ENCODE measurements at places on chromosomes 5 and 9.

- DNase-seq = peak; percentile 21
These were observed 29.2 kb upstream of the IL31RA start for GRCh38 chr5:55821731-55822512.

GRCh38 chr5:1748271-1748670 lies 51.4 kb downstream of the MRPL36 start:
- peak; percentile 2 for DNase-seq

DNA sequence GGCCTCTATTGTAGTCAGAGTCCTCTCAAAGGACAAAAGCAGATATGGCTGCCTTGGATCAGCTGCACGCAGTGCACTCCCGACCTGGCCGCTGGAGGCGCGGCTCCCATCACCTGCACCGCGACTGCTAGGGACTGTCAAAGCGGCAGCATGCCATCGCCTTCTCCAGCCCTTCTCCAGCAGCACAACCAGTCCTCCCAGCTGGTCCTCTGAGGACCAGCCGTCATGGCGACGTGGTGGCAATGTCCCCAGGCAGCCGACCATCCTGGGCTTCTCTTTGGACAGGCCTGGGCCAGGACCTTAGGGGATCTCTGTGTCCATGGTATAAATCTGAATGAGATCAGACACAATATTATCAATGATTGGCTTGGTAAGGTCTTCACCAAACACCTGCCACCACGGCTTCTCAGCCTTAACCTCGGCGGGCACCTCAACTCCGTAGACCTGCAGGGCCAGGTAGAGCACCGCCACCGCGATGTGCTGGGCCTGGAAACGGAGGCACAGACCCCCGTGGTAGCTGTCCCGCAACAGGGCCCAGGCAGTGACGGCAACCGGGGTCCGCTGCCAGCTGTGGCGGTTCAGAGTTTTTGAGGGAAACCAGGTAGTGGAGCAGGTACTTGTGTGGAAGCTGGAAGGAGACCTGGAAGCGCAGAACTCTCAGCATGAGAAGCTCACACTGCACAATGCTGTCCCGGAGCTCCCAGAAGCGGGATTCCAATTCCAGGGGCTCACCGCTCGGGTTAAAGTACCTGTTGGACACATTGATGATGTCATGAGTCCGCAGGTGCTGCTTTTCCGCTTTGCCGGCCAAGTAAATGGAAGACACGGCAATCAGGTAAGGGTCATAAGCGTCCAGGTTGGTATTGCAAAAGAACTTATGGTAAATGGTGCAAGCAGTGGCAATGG lies 8.5 kb downstream of the DUSP1 start:
- DNase-seq = no peak

GRCh38 chr5:83889971-83890745 lies 169.5 kb upstream of the HAPLN1 start:
- DNase-seq = no peak

GRCh38 chr5:151480384-151481293 lies 33.2 kb downstream of the SLC36A1 start:
- DNase-seq = no peak

- no peak for DNase-seq
These were observed 152.9 kb downstream of the NIPBL start for GRCh38 chr5:37029436-37029835.

DNA sequence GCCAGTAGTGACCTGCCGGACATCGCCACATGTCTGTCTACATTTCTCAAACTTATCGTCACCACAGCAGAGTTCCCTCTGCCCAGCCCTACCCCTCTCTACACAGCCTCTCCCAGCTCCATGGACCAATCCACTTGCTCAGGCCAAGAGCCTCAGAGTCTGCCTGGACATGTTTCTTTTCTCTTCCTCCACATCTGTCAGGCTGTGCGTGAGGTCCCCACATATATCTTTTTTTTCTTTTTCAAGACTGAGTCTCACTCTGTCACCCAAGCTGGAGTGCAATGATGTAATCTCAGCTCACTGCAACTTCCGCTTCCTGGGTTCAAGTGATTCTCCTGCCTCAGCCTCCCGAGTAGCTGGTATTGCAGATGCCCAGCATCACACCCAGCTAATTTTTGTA lies 62.7 kb upstream of the GGTA1 start:
- DNase-seq = no peak

DNA sequence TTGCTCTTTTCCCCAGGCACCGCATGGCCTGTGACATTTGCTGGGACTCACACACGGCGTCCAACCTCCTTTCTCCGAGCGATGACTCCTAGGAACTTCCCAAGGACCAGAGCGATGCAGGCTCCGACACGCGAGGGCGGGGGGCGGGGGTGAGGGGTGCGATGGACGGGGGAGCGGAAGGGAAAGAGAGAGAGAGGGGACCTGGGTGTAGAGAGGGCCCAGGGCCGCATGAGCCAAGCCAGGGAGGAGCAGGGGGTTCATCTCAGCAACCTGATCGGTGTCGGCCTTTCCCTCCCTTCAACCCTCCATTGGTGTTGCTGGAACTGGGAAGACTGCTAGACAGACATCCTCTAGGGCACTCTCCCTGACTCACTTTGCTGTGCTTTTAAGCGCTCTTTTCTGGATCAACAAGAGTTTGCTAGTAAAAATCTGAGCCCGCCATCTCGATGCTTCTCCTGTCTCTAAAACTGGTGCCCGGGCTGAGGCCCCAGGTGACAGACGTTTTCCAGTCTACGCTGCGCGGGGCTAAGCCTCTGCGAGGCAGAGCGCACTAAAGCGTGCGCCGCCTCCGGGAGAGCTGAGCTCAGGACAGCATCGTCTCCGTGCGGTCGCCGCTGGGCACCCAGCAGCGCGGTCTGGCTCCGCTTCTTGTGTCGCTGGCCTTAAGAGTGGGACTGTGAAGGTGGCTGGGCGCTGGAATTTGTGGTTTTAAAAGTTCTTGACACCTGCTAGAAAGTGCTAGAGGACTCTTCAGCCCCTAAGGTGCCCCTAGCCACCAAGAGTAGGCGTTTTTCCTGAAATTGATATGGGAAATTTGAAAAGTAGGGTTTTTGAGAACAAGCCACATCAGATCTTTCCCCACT lies 1.0 kb upstream of the TSLP start:
- DNase-seq = peak; percentile 53

DNA sequence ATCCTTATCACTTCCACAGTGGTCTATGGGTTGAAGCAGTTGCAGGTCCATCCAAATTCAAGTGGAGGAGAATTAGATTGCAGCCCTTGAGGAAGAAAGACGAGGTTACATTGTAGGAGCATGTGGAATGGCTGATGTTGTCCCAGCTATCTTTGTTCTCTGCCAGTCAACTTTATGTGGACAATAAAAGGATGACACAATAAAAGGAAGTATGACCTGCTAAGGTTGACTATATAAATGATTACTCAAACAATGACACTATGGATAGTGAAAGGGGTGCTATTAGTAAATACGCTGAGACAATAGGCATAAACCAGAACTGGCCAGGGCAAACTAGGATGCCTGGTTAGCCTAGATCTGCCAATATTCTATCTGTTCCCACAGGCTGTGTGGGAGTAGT lies 12.8 kb upstream of the ZNF618 start:
- no peak for DNase-seq

DNA sequence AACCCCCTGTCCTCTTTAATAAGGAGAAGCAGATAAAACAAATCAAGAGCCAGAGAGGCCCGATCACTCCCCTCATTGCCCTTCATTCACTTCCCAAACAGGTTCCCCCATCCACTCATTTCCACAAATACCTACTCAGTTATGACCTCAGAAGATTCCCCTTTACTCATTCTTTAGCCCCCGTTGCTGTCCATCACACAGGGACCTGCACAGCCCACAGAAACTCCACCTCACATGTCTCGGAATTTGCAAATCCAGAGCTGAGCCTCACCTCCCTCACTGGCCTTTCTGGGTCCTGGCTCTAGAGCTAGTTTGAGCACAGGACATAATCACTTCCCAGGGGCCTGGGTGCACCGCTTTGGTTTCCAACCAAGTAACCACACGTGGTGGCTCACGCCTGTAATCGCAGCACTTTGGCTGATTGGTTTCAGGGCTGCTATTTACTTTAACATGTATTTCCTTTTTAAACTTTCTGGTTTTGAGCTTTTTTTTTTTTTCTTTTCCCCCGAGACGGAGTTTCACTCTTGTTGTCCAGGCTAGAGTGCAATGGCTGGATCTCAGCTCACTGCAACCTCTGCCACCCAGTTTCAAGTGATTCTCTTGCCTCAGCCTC lies 17.8 kb downstream of the ATP6V0E1 start:
- DNase-seq = no peak

DNA sequence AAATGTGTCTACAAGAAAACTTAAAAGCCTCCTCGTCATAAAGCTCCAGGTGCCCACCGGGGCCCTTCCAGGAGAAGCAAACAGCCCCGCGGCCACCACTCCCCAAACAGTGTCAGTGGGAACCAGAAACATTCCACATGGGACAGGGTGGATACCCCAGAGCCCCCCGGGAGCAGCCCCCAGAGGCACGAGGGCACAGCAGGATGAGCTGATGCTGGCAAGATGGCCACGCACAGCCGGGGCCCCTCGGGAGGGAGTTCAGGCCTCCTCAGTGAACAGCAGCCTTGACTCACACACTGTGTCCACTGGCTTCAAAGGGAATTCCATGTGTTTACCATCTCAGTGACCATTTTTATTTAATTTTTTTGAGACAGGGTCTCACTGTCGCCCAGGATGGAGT lies 10.5 kb downstream of the EXD3 start:
- no peak for DNase-seq

DNA sequence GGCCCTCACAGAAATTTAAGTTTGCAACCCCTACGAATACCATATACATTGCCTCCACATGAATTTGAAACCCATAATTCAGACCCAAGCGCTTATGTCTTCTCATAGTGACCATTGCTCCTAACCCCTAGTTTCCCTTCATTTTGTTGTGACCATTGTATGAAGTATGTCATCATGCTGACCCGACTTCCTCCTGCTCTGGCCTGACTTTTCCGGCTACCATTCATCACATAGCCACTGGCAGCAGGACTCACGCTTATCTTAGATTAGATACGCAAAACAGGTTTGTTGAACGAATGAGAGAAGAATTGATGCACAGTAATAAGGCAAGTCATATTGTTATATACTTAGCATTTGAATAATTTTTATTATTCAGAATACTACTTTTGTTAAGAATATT lies 345.4 kb downstream of the FBXL17 start:
- no peak for DNase-seq

DNA sequence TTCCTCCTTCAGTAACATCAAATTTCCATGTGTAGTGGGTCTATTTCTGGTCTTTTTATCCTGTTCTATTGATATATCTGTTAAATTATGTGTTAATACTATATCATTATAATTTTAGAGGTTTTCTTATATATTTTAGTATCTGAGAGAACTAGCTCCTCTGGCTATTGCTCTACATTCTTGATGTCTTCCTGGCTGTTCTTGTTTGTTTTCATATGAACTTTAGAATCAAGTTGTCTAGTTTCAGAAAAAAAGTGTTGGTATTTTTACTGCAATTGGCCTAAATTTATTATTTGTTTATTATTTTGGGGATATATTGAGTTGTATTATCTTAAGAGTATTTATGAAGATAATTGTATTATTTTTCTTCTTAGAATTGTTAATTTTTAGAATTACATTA lies 128.0 kb upstream of the ZNF618 start:
- DNase-seq = no peak

GRCh38 chr5:124065508-124065907 lies 553.5 kb downstream of the CSNK1G3 start:
- no peak for DNase-seq

- DNase-seq = no peak
These were observed 107.3 kb upstream of the PRLR start for GRCh38 chr5:35337340-35338156.

- no peak for DNase-seq
These were observed 95.4 kb downstream of the SLC44A1 start for GRCh38 chr9:105339849-105340248.

DNA sequence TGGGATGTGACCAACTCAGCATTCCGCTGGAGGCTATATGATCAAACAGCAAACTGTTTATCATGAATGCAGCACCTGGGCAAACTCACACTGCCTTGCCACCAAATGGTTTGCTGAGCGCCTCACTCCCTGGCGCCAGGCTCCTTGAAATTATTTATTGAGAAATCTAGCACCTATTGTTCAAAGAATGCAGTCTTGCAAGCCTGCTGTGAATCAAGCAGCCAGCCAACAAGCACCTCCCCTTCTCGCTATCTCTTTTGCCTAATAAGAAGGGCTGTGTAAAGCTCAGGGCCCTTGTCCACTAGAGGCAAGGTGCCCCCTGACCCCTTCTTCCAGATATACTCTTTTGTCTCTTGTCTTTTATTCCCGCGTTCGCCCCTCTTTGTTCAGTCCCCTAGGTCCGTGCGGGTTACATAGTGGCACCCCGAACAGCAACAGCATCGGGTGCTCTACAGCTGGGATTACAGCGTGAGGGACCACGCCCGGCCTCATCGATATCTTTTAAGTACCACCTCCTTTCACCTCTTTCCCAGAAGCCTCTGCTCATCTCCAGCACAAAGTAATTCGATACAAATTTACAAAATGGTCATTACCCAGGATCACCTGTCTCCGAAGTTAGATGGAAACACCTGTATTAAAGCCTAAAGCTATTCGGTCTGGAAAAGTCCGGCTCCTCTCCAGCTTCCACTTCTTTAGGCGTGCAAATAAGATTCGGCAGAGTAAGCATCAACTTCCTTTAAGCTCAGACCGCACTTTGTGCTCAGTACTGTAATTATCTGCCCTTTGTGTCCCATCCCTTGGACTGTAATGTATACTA lies 896 bp downstream of the RIGI start:
- DNase-seq = no peak

- no peak for DNase-seq
These were observed 25.8 kb downstream of the LYSMD3 start for GRCh38 chr5:90503596-90503995.

GRCh38 chr9:137029058-137029936 lies 1.3 kb upstream of the ABCA2 start:
- peak; percentile 88 for DNase-seq

- DNase-seq = no peak
These were observed 6.0 kb upstream of the GRAMD2B start for GRCh38 chr5:126417178-126417577.

- DNase-seq = no peak
These were observed 109.6 kb upstream of the CNTLN start for GRCh38 chr9:17025281-17025680.

- DNase-seq = no peak
These were observed 674.6 kb upstream of the ZNF608 start for GRCh38 chr5:125421006-125421405.

DNA sequence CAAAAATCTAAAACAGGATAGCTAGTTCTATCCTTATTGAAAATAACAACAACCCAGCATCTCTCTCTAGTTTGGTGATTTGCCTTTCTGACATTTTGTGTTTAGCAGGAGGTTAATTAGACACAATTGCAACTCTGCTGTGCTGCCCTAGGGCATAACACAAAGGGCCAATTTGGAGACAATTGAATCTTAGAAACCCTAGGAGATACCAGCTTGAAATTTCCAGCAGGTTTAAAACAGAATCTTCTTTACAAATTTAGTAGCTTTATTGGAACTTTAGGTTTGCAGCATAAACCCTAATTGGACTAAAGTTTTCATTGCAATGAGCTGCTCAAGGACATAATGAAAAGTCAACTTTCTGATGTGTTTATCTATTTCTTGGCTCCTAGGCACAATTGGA lies 166.7 kb upstream of the FER start:
- no peak for DNase-seq

DNA sequence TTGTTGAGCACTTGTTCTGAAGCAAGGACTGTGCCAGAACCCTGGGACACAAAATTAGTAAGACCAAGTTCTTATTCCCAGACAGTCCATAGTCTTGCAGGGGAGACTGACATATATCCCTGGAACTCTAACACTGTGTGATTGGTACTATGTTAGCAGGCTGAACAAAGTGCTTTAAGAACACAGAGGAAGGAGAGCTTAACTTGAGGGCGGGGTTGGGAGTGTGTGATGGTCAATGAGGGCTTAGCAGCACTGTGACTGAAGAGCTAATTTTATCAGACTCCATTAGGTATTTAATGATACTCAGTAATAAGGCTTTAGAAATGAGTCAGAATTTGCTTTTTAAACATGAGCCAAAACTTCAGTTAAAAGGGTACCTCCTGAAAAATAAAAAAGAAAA lies 14.9 kb upstream of the SPATA24 start:
- no peak for DNase-seq

Measured in BE2C (cell line).